ENCODE measurements at places on chromosomes 1 and 21.

DNA sequence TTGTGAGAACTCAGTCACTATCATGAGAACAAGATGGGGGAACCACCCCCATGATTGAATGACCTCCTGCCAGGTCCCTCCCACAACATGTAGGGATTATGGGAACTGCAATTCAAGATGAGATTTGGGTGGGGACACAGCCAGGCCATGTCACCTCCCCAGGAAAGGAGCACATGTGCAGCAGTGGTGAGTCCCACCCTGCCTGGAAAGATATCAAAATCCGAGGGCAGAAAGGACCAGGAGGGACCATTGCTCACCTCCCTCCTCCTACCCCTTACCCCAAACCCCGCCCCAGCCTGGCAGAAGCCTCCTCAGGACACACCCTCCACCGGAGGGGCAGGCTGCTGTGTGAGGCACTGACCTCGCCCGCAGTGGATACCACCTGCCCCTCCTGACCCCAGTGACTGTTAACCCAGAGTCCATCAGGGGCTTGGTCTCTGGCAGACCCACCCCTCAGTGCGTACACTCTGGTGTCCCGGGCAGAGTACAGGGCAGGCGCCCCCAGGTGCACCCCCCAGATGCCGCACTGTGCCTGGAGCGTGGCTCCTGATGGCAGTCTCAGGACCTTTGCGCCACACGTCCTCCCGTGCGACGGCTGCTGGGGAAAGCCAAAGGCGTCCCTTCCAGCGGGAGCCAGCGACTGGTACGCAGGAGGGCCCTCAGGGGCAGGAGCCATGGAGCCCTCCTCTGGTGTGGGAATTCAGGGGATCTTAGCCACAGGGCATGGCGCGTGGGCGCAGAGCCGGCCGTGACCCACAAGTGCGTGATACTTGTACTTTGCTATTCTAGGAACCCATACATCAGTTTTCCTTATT is 20.9 kb downstream of the PDXK start:
- DNase-seq, result no peak

DNA sequence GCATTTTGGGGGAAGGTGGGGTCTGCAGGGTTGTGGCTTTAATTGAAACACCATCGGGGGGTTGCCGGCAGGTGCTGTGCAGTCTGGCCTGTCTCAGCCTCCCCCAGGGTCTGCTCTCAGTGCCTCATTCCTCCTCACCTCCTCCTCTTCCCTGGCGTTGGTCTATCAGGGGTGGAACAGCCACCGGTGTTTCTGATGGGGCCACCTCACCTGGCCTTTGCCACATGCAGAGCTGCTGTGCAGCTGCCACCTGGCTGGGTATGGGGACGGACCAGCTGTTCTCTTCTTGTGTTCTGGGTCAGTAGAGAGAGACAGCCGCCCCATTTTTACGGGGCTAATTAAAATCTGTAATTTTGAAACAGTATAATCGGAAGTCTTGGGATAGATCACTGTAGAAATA is 53.9 kb downstream of the SPSB1 start:
- DNase-seq, result no peak

GRCh38 chr1:27145934-27146354 is 9.0 kb downstream of the SLC9A1 start:
- DNase-seq, result no peak

GRCh38 chr1:153350321-153350957 is 1.8 kb upstream of the PGLYRP4 start:
- DNase-seq, result no peak

GRCh38 chr1:107095647-107096046 is 39.2 kb downstream of the PRMT6 start:
- no peak for DNase-seq

- peak; percentile 43 for DNase-seq
Observed at GRCh38 chr1:201539561-201540431, 869 bp downstream of the NAV1 start.

GRCh38 chr1:192439373-192440025 is 122.7 kb downstream of the RGS21 start:
- DNase-seq, result no peak

- no peak for DNase-seq
Observed at GRCh38 chr21:15688016-15688415, 41.8 kb upstream of the USP25 start.

GRCh38 chr1:222454186-222454585 is 93.7 kb downstream of the HHIPL2 start:
- DNase-seq, result no peak

GRCh38 chr1:35180776-35181374 is 12.1 kb downstream of the SFPQ start:
- DNase-seq, result no peak

- no peak for DNase-seq
Observed at GRCh38 chr1:113133038-113133437, 60.0 kb downstream of the LRIG2 start.

- no peak for DNase-seq
Observed at GRCh38 chr1:165883056-165883455, 55.6 kb downstream of the UCK2 start.

GRCh38 chr1:210252621-210253051 is 20.0 kb downstream of the SERTAD4 start:
- DNase-seq, result no peak

DNA sequence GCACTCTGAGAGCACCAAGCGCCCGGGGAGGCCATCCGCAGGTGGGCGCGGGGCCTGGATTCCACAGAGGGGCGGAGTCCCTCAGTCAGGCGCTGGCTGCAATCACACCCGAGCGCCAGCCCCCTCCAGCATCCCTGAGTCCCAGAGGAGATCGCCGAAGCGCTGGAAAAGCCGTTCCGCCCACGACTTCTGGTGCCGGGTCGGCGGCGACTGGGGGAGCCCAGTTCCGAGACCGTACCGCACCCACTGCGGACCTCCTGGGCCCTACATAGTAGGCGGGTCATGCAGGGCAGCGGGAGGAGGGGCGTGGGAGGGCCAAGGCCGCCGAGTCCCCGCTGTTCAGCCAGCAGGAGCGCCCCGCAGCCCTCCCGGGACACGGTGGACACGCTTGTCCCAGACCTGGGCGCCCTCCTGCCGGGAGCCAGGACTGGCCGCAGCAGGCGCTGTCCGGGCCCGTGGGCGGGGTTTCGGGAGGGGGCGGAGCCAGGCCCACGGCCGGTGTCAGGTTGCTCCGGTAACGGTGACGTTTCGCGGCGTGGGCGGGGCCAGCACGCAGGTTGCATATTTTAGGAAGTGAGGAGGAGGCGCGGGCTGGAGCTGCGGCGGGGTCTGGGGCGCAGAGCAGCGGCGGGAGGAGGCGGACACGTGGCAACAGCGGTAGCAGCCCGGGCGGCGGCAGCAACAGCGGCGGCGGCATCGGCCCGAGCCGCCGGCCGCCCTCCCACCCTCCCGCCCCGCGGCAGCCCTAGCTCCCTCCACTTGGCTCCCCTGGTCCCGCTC is at the start of gene ATP1A1:
Gene ATP1A1, plus strand, starts transcription at position 594 of the 780 bp plus-strand sequence. CDS start 268 bp downstream, outside the sequence.
- DNase-seq, result peak; percentile 73

GRCh38 chr1:110107867-110108469 is 4.3 kb upstream of the UBL4B start:
- DNase-seq, result no peak

DNA sequence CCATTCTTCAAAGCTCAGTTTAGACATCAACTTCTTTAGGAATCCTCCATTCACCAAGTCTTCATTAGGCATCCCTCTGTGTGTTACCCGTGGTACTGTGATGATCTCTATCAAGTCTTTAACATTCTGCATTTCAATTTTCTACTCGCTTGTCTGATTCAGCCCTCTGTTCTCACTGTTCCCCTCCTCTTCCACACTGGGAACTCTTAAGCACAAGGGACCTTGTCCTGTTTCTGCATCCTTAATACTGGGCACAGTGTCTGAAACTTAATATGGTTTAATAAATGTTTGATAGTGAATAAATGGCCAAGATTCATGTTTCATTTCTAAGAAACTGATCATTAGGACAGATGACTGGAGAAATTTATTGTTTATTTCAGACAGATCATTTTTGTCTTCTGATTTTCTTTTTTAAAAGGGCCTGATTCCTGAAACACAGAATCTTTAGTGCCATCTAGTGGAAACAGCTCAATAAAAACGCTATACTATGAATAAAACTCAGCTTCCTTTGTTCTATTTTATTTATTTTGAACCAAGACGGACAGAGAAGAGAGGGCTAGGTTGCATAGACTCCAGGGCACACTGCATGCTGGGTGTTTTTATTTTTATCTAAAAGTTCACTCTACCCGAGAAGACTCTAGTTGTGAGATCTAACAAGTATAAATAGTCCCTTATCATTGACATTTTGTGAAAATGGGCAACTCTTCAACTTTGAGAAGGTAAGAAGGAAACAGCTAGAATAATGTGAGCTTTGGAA is 7.0 kb upstream of the TRIM45 start:
- peak; percentile 76 for DNase-seq

DNA sequence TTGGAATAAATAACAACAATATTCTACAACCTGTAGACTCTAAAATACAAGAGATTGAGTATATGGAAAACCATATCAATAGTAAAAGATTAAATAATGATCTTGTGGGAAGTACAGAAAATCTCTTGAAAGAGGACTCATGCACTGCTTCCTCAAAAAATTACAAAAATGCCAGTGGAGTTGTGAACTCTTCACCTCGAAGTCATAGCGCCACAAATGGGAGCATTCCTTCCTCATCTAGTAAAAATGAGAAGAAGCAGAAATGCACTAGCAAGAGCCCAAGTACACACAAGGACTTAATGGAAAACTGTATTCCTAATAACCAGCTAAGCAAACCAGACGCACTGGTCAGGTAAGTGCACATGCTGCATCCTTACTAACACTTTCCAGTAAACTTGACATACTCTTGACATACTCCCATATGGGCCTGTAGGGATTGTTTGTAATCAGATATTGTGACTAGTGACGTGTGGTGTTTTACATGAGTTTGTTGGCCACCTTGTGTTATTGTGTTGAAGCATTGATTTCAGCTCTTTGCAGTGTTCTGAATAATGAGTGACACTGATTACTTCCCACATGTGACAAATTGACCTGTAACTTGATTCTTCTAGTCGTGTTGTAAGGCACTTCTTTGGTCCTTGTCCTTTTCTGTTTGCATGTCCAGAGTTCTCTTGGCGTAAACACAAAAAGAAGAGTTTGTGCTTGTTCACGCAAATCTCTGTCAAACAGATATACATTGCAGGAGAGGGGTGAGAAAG is 28.0 kb downstream of the MACO1 start:
- no peak for DNase-seq

- no peak for DNase-seq
Observed at GRCh38 chr1:30696831-30697230, 26.6 kb downstream of the MATN1 start.
